Activated B cell treated with CpG ODN at 0.5 μM for 24 hours (primary cell): ENCODE measurements at places on chromosomes 5 and 9. TPM values are rescaled to one million over a fixed set of nuclear protein-coding genes. Genes with fewer than 3 reads are reported as not detected.

GRCh38 chr9:34628656-34629490, at the start of gene ARID3C:
ARID3C (minus strand) TSS chr9:34629066; CDS start chr9:34628014, 1,052 bp downstream.
- no peaks in the 10 kb centered on the region for H3K36me3 ChIP-seq
- H3K27me3 ChIP-seq = peaks cover 57% of the 10 kb centered on the region
- no peak within 1 kb of the TSS for H3K27ac ChIP-seq
- DNase-seq = peak; percentile 47
- peak within 1 kb of the TSS; percentile 78 for H3K4me3 ChIP-seq

DNA sequence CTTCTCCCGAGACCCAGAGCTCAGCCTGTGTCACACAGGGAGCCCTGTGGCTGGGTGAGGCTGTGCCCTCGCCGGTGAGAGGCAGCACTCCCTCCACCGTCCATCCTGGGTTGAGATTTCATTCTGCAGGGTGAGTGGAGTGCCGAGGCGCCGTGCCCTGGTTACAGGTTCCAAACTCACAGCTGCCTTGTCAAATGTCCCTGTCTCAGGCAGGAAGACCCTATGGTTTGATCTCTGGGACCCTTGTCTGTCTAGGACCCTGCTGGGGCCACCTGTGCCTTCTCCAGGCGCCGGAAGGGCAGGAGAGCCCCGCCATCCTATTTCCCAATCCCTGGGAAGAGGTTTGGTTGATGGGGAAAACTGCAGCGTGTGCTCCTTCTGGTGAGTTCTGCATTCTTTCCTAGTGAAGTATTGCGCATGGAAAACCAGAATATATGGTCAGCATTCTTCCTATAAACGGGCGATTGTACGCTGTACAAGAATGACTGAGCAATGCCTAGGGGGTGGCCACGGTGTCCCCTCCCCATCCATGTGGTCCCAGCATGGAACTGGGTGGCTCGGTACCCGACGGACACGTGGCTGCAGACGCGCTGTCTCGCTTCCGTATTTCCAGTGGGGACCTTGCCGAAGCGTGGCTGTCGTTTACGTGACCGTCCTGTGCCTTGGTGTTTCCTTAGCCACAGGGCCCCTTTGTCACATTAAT, 95.9 kb upstream of the COL5A1 start:
- peaks cover 8% of the 10 kb centered on the region for H3K27me3 ChIP-seq
- no peak for DNase-seq
- H3K36me3 ChIP-seq = no peaks in the 10 kb centered on the region
- H3K4me3 ChIP-seq = no peak overlapping the region
- no peaks in the 10 kb centered on the region for H3K4me1 ChIP-seq

- no peak for DNase-seq
- H3K4me3 ChIP-seq = no peak overlapping the region
Measured at GRCh38 chr5:59532979-59533729, 360.4 kb downstream of the PDE4D start.

GRCh38 chr5:131104169-131104808, 60.8 kb downstream of the HINT1 start:
- H3K27me3 ChIP-seq = peaks cover 2% of the 10 kb centered on the region
- no peaks in the 10 kb centered on the region for H3K4me1 ChIP-seq
- H3K4me3 ChIP-seq = no peak overlapping the region
- H3K27ac ChIP-seq = no peak overlapping the region
- DNase-seq = no peak
- no peaks in the 10 kb centered on the region for H3K36me3 ChIP-seq

DNA sequence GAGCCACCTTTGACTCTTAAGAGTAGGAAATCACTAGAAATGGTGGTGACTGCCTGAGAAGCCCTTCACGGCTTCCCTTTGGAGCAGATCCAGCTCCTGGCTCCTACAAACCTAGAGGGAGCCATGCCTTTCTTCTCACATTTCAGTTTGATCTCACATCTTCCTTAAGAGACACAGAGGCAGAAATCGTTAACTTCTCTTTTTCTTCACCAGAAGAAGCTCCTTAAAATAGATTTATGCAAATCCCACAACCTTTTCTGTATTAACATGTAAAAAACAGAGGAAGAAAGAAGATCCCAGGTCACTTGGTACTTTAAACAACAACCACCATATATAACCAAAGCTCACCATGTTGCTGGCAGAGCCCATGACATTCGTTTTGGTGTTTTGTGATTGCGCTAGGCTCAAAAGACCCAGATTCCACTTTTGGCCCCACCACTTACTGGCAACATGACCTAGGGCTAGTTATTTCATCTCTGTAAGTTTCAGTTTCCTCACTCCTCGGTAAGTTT, 29.6 kb downstream of the PAX5 start:
- peaks cover 94% of the 10 kb centered on the region for H3K36me3 ChIP-seq
- no peak for DNase-seq
- H3K27me3 ChIP-seq = no peaks in the 10 kb centered on the region
- peak overlapping the region; percentile 84 for H3K27ac ChIP-seq

- no peak overlapping the region for H3K4me3 ChIP-seq
- no peak overlapping the region for H3K27ac ChIP-seq
- H3K4me1 ChIP-seq = no peaks in the 10 kb centered on the region
Measured at GRCh38 chr5:97778451-97778850, 595.4 kb upstream of the RIOK2 start.

DNAJB5 gene
- 5.4 and 6.4 TPM in 2 replicates for total RNA-seq
